Lung (tissue), 17 donors: ENCODE measurements at places on chromosomes 2 and 18. TPM values are rescaled to one million over a fixed set of nuclear protein-coding genes. Genes with fewer than 3 reads are reported as not detected.

- no peaks in the 10 kb centered on the region for H3K27me3 ChIP-seq
- H3K4me3 ChIP-seq = no peak overlapping the region
- H3K27ac ChIP-seq = no peak overlapping the region
These were observed 14.8 kb upstream of the GLI2 start for GRCh38 chr2:120720746-120721375.

- no peak overlapping the region for H3K27ac ChIP-seq
- no peaks in the 10 kb centered on the region for H3K27me3 ChIP-seq
- no peaks in the 10 kb centered on the region for H3K36me3 ChIP-seq
- peak; percentile 77 for DNase-seq
These were observed 11.4 kb downstream of the KLHL41 start for GRCh38 chr2:169520896-169521295.

DNA sequence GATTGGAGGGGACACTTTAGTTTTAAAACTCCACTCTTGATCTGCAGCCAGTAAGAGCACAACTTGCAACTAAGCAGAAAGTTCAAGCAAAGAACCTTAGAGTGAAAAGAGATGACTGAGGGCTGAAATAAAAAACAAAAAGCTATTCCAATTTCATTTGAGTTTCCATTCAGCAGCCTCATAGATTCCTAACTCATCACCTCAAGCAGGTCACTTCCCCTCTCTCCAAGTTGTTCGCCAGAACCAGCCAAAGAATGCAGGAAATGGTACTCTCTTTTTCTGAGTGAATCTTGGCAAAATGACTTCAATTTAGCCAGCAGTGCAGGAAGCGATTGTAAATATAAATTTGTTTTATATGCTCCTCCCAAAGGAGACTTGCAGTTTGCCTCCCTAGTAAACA is 213.3 kb downstream of the SETBP1 start:
- no peak overlapping the region for H3K27ac ChIP-seq
- H3K4me1 ChIP-seq = peaks cover 5% of the 10 kb centered on the region
- DNase-seq = peak; percentile 67

DNA sequence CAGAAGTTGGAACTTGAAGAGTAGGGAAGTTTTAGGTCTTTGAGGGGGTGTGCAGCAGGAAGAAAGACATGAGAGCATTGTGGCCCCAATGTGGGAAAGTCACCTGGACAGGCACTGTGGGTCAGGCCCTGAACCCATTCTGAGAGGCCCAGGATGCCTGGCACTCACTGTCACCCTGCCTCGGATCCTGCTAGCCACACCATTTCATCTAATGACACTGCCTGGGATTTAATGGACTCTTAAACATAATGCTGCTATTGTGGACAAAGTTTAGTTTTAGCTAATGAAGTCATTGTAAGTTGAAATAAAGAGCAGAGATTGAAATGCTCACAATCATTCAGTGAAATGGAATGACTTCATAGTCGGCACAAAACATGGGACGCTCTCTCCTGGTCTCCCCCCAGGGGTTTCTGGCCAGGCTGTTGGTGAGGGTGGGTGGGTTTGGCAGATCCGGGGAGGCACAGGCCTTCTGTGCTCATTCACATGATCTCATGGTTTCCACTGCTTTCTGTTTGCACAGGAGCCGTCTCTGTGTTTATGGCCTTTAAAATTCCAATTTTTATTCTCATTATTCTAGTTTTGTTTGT is 141.8 kb upstream of the KLHL29 start:
- H3K36me3 ChIP-seq = no peaks in the 10 kb centered on the region
- H3K27ac ChIP-seq = no peak overlapping the region
- H3K27me3 ChIP-seq = no peaks in the 10 kb centered on the region
- no peak overlapping the region for H3K4me3 ChIP-seq
- H3K4me1 ChIP-seq = peaks cover 20% of the 10 kb centered on the region

DNA sequence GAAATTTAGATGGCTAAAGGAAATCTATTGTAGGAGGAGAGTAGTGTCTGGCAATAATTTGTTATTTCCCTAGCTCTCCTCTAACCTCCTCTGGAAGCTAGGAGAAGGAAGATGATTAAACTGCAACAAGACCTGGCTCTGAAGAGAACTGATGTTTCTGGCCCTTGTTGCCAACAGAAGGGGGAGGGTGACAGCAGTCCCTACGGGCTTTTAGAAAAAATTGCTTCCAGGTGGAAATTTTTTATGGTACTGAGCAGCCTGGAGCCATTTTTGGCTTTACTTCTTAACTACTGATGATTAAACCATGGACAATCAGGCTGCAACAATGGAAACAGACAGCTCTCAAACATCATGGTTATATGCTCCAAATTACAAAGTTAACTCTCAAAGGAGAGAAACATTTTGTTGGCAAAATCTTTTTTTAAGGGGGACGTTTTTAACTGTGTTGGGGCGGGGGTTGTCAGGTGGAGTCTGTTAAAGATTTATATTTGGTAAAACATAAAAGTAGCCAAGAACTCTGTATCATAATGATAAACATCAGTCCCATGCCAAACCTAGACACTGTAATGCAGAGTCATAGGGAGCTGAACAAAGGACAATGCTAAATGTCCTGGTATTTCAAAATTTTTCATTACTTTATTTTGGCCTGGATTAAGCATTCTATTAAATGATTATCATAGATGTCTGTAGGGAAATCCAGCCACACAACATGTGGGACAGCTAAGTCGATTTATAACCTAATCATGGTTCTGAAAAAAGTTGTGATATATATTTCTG is 70.0 kb downstream of the EXOC6B start:
- peak; percentile 24 for DNase-seq
- no peak overlapping the region for H3K27ac ChIP-seq
- H3K4me1 ChIP-seq = no peaks in the 10 kb centered on the region
- peaks cover 2% of the 10 kb centered on the region for H3K36me3 ChIP-seq
- H3K4me3 ChIP-seq = no peak overlapping the region

- no peak overlapping the region for H3K4me3 ChIP-seq
- peaks cover 19% of the 10 kb centered on the region for H3K36me3 ChIP-seq
- no peak for DNase-seq
- H3K27me3 ChIP-seq = no peaks in the 10 kb centered on the region
- H3K27ac ChIP-seq = no peak overlapping the region
These were observed 36.8 kb downstream of the SLC66A2 start for GRCh38 chr18:79914614-79915160.

DNA sequence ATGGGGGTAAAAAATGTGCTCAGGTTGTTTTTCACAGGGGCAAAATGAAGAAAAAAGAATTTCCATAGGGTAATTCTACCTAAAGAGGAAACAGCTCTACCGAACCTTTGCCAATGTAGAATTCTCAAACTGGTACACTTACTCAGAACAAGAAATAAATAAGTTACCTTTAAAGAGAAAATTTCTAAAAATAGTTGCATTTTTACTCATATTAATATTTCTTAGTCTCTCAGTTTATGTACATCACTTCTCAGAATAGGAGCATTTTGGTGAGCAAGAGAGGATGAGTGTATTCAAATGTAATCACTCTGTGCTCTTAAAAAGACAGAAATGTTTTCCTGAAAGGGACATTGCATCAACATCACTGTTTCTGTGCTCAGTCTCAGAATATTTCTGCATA is 574.7 kb upstream of the SLC8A1 start:
- DNase-seq = no peak
- no peaks in the 10 kb centered on the region for H3K36me3 ChIP-seq
- no peaks in the 10 kb centered on the region for H3K27me3 ChIP-seq
- H3K4me1 ChIP-seq = no peaks in the 10 kb centered on the region

- no peaks in the 10 kb centered on the region for H3K4me1 ChIP-seq
- H3K27ac ChIP-seq = no peak overlapping the region
- H3K27me3 ChIP-seq = no peaks in the 10 kb centered on the region
- DNase-seq = no peak
These were observed 56.0 kb downstream of the CYBRD1 start for GRCh38 chr2:171578127-171578803.

DNA sequence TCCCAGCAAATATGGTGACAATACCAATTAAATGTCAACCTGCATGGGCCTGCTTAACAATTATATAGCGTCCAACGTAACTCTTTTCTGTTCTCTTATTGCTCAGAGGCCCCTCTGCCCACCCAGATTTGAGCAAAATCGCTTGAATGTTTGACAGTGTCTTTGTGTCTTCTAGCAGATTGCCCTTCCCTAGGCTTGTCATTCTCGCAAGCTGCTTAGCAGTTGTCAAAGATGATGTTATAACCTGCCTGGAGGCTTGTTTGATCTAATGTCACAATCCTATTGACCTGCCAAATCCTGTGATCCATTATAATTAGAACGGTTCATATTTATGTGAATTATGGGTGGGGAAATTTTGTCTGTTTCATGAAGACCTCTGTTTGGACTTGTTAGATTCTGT is 108.8 kb downstream of the FARSB start:
- no peak for DNase-seq
- H3K4me1 ChIP-seq = peaks cover 6% of the 10 kb centered on the region
- no peaks in the 10 kb centered on the region for H3K36me3 ChIP-seq

DNA sequence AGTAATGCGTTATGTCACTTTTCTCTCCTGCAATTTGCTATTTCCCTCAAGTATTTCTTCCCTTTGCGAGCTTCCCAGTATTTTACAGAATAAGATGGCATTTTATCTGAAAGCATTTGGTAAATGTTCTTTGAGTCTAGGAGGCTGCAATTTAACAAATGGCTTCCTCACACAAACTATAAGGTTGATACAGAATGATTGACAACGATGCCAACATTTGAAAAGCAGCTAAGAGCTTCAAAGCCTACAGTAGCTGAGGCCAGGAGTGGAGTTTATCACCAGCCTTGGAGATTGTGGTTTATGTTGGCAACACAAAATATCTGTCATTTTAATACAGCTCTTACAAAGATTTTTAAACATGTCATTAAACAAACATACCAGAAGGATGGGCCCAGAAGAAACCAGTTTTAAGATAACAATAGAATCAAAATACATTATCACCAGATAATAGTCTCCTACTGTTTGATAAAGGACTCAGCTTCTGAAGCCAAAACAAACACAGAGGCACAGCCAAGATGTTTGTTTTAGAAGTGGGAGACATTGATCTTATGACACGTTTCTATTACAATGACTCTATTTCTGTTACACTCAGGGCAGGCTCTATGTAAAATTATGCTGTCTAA is 711.4 kb upstream of the ACVR2A start:
- H3K27ac ChIP-seq = no peak overlapping the region
- H3K27me3 ChIP-seq = no peaks in the 10 kb centered on the region
- DNase-seq = no peak
- H3K4me3 ChIP-seq = no peak overlapping the region
- H3K4me1 ChIP-seq = no peaks in the 10 kb centered on the region
- no peaks in the 10 kb centered on the region for H3K36me3 ChIP-seq

- peak; percentile 68 for DNase-seq
- no peak overlapping the region for H3K4me3 ChIP-seq
- no peak overlapping the region for H3K27ac ChIP-seq
- H3K4me1 ChIP-seq = peaks cover 26% of the 10 kb centered on the region
- no peaks in the 10 kb centered on the region for H3K36me3 ChIP-seq
These were observed 47.9 kb downstream of the SH3RF3 start for GRCh38 chr2:109176928-109177327.

GRCh38 chr18:44944461-44944860 is 263.8 kb downstream of the SETBP1 start:
- no peak overlapping the region for H3K4me3 ChIP-seq
- no peaks in the 10 kb centered on the region for H3K36me3 ChIP-seq
- H3K27ac ChIP-seq = no peak overlapping the region
- peaks cover 5% of the 10 kb centered on the region for H3K4me1 ChIP-seq

DNA sequence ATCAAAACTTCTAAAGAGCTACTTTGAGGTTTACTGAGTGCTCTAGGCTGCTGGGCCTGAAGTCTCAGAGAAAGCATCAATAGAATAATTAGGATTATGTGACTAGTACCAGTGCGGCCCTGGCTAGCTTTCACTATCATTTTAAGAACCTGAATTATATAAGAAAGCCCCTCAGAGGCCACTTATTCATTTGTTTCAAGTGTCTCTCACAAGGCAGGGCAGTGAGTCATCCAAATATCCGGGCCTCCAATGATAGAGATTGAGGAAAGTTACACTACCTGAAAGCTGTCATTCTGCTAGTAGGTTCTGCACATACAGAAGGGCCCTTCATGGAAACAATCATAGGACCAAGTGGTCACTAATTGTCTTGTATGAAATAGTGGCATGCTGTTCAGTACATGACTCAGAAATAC is 193.1 kb downstream of the L3MBTL4 start:
- DNase-seq = no peak
- no peaks in the 10 kb centered on the region for H3K4me1 ChIP-seq
- H3K27me3 ChIP-seq = no peaks in the 10 kb centered on the region
- no peaks in the 10 kb centered on the region for H3K36me3 ChIP-seq

- no peaks in the 10 kb centered on the region for H3K36me3 ChIP-seq
- H3K27me3 ChIP-seq = no peaks in the 10 kb centered on the region
- H3K4me3 ChIP-seq = no peak overlapping the region
- H3K27ac ChIP-seq = peak overlapping the region; percentile 55
These were observed 677.6 kb upstream of the ID2 start for GRCh38 chr2:8004250-8004681.

DNA sequence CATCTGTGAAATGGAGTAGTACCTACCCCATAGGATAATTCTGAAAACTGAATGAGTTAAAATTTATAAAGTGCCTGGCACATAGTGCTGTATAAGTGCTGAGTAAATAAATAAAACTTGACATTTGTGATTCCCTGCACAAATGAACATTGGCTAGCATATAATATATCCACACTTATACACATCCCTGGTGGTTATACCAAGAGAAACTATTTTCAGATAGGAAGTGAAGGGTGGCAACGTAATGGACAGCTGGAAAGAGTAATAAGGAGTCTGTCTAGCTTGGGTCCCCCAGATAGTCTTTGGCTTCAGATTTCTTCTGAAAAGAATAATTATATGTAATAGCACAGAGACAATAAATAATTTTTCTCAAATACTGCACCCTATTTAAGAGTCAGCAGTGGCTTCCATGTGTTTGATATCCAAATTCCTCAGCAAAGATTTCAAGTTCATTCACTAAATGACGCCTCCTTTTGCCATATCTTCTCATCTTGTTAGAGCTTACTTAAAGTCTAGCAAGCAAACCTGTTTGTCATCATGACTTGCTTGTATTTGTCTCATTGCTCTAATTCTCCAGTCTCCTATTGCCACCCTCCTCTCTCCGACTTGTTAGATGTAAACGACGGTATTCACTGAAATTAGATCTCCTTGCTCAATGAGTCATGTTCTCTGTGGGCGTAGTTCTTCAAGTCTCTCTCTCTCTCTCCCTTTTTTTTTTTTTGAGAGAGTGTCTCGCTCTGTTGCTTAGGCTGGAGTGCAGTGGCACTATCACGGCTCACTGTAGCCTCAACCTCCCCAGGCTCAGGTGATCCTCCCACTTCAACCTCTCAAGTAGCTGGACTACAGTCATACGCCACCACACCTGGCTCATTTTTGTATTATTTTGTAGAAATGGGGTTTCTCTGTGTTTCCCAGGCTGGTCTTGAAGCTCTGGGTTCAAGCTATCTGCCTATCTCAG is 8.7 kb upstream of the ADGRF3 start:
- no peaks in the 10 kb centered on the region for H3K27me3 ChIP-seq
- no peak for DNase-seq
- no peak overlapping the region for H3K4me3 ChIP-seq
- H3K27ac ChIP-seq = no peak overlapping the region
- H3K4me1 ChIP-seq = peaks cover 3% of the 10 kb centered on the region

The DLX1 gene
- total RNA-seq = not detected

The KIAA2012 gene
- 5.3 TPM for total RNA-seq

The TUBA3E gene
- total RNA-seq = not detected

The RGPD3 gene
- 0.09 TPM for total RNA-seq

The SCYGR4 gene
- total RNA-seq = not detected

The KIAA1328 gene
- 10.2 TPM for total RNA-seq

The UPP2 gene
- total RNA-seq = not detected

The TSPYL6 gene
- 0.20 TPM for total RNA-seq

The PSTPIP2 gene
- 14.4 TPM for total RNA-seq

The ABCB11 gene
- total RNA-seq = 0.15 TPM

The TBC1D8 gene
- 40.7 TPM for total RNA-seq

The PKP4 gene
- 43.6 TPM for total RNA-seq

The MAT2A gene
- 228 TPM for total RNA-seq

The FEV gene
- total RNA-seq = not detected
